Body of pancreas (tissue), 4 donors: ENCODE measurements at places on chromosomes 13 and 19. TPM values are rescaled to one million over a fixed set of nuclear protein-coding genes. Genes with fewer than 3 reads are reported as not detected.

DNA sequence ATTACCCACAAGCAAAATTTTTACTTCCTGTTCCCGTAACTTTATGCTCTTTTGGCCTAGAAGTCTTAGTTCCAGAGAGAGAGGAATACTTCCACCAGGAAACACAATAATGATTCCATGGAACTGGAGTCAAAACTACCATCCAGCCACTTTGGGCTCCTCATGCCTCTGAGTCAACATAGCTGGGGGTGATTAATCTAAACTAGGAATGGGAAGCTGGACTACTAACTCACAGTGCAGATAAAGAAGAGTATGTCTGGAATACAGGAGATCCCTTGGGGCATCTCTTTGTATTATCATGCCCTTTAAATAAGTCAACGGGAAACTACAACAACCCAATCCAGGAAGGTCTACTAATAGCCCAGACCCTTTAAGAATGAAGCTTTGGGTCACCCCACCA, 8.9 kb upstream of the ELF1 start:
- H3K27me3 ChIP-seq = no peaks in the 10 kb centered on the region
- H3K36me3 ChIP-seq = no peaks in the 10 kb centered on the region
- H3K27ac ChIP-seq = no peak overlapping the region

GRCh38 chr19:46303322-46303690, 6.5 kb downstream of the HIF3A start:
- peaks cover 41% of the 10 kb centered on the region for H3K4me1 ChIP-seq
- DNase-seq = no peak
- H3K27ac ChIP-seq = no peak overlapping the region
- no peaks in the 10 kb centered on the region for H3K36me3 ChIP-seq

NALCN gene
- total RNA-seq = 1.6 TPM

ELSPBP1 gene
- not detected for total RNA-seq

LIM2 gene
- total RNA-seq = not detected

PDE4C gene
- under 0.01 TPM for total RNA-seq

DNA sequence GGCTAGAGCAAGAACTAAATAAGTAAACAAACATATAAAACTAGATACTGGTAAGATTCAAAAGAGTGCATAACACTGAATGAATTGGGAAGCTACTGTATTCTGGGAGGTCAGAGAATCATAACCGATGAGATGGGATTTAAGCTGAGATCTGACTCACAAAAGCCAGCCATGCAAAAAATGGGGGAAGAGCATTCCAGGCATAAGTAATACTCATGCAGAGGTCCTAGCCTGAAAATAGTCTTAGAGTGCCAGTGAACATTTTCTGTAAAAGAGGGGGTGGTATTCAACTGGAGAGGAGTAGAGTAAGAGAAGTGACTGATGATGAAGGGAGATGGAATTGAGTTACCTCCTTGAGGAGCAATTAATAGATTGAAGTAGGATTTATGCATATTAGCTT, 872.0 kb upstream of the GPC6 start:
- no peak for DNase-seq
- H3K4me1 ChIP-seq = no peaks in the 10 kb centered on the region
- no peak overlapping the region for H3K27ac ChIP-seq
- H3K27me3 ChIP-seq = no peaks in the 10 kb centered on the region
- no peaks in the 10 kb centered on the region for H3K36me3 ChIP-seq
- no peak overlapping the region for H3K4me3 ChIP-seq

GRCh38 chr13:61935710-61936109, 520.1 kb upstream of the PCDH20 start:
- DNase-seq = no peak
- no peak overlapping the region for H3K4me3 ChIP-seq

CYP2F1 gene
- total RNA-seq = not detected
